ENCODE measurements at places on chromosomes 6 and 20.

DNA sequence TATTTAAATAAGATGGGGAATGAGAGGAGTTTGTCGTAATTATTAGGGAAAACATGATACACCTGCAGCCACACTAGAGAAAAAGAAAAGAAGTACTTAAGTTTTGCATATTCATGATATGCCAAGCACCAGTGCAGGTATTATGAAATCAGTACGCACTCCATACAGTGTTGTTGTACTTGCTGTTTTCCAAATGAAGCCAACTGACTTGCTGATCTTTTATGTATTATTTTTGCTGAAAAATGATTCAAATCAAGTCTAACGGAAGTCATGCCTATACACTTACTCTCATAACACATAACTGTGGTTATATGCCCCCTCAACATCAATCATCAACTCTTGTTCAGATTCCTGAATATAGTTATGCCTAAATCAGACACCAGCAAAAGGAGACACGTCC lies 584.9 kb upstream of the EYS start:
- no peak for DNase-seq

GRCh38 chr6:6870921-6871320 lies 236.8 kb upstream of the RREB1 start:
- DNase-seq: no peak

DNA sequence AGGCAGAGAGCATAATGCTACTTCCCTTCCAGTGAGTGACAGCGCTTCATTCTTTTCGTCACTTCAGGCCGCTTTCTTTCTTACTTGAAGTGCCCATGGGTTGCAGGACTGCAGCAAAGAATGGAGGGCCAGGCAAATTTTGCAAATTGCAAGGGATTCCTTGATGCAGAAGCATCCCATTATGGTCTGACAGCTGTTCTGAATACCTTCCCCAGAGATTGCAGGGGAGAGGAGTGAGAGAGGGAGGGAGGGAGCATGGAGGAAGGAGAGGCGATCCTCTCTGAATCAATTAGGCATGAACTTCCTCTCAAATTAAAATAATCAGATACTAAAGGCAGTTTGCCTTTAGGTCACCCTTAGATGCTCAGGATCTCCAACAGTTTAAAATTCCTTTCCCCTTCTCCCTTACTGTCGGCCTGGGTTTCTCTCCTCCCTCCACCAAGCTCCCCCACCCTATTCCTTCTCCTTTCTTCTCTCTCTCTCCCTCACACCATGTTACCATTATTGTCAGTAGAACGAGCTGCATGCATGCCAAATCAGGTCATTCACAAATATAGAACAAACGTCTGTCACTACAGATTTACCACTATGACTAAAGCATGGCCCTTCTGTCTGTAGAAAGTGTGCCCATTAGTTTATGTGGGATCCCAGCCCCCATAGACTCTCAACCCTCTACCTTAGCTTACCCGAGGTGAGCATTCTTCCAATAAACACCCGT lies 289.2 kb downstream of the CD83 start:
- no peak for DNase-seq

DNA sequence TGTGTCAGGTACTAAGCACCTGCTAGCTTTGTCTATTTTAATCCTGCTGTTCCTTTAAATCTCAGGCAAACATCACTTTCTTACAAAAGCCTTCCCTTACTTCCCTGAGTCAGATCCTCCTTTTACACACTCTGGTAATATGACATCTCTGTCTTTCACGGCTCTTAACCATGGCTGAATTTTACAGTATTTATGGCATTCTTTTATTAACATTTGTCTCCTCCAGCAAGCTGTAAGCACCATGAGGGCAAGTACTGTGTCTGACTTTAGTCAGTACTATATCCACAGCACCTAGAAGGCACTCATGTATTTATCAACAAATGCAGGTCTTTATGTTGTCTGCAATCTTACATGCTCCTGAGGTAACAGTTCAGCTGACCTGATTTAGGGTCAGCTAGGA lies 33.7 kb upstream of the HBS1L start:
- no peak for DNase-seq

DNA sequence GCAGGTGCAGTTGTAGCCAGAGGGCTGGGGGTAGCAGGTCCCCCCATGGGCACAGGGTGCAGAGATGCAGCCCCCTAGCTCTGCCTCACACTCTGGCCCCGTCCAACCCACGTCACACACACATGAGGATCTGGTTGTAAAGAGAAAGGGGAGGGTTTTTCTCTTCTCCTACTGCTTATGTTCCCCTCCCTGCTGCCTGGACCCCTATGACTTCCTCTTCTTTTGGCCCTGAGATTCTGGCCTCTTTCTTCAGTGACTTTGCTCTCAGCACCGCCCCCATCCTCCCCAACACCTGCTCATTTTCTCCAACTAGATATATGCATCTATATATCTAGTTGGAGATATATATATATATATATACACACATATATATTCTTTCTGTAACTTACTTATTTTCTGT lies 9.7 kb downstream of the NOTCH4 start:
- DNase-seq: no peak

GRCh38 chr6:65505736-65506135 lies 201.3 kb downstream of the EYS start:
- DNase-seq: no peak

GRCh38 chr20:2398449-2398848 lies 17.7 kb downstream of the TGM6 start:
- DNase-seq: no peak

DNA sequence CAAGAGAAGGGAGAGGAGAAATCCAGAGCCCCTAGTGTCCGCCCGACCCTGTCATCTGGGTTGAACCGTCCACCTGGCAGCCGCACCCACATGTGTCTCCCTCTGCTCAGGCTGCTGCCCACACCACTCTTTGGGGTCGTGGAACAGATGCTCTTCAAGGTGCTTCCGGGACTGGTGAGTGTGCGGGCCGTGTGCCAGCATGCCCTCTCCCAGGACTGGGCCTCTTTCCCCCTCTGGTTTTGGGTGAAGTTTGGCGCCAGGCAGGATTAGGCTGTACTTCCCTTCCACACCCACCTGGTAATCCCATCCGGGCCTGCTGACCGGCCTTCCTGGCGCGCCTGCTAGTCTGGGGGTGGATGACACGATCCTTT lies 7.9 kb downstream of the BPIFB3 start:
- no peak for DNase-seq

GRCh38 chr6:33312361-33313104 lies 1.3 kb downstream of the TAPBP start:
- peak; percentile 91 for DNase-seq

DNA sequence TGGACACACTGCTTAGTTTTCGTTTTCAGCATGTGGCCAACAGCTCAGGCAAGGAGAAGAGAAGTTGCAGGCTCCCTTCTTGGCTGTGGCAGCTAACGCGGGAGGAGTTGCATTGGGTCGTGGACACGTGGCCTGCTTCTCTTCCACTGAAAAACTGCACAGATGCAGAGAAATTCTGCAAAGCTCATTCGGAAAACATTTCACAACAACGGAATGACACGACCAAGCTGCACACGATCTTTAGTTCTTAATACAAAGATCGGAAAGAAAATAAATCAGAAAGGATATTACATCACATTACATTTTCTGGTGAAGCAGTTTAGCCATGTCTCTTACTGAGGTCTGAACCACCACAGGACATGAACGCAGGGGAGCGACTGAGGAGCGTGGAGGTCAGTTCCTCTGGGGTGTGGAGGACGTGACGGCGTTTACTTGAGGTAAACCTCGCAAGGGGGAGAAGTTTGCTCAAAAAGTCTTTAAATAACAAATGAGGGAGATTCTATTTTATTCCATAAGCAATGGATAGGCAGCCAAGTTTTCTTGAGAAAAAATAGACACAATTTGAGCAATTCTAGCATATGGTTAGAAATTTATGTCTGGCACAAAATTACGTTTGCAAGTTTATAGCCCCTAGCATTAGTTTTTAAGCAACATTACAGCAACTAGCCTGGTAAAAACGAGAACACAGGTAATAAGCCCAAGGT lies 178.3 kb downstream of the THBS2 start:
- no peak for DNase-seq

DNA sequence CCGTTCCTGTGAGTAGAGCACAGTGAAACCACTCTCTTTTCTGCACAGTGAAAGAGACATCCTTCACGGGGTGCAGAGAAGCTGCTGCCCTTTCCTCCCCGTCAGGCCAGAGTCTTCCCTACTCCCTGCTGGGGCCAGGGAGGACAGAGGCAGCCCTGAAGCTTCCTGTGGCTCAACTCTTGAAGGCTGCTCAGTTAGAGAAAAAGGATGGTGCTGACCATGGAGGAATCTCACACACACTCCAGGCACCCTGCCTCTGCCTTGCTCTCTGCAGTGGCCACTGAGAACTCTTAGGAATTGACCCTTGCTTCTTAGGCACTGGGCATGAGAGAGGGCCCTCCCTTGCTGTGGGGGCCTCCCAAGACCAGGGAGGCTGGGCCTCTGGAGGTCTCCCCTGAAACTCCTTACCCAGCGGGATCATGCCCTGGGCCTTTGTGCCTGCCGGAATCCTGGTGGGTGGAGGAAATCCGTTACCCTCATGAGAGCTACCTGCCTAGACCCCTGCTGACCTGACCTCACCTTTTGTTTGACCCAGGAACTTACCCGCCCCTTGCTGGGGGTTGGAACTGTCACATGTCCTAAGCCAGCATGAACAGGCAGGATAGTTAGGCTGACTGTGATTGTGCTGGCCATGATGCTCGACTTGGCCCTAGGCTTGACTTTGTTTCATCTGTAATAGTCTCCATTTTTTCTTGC lies 65.0 kb upstream of the CD93 start:
- no peak for DNase-seq

- no peak for DNase-seq
Observed at GRCh38 chr6:42426191-42426590, 25.5 kb downstream of the TRERF1 start.

DNA sequence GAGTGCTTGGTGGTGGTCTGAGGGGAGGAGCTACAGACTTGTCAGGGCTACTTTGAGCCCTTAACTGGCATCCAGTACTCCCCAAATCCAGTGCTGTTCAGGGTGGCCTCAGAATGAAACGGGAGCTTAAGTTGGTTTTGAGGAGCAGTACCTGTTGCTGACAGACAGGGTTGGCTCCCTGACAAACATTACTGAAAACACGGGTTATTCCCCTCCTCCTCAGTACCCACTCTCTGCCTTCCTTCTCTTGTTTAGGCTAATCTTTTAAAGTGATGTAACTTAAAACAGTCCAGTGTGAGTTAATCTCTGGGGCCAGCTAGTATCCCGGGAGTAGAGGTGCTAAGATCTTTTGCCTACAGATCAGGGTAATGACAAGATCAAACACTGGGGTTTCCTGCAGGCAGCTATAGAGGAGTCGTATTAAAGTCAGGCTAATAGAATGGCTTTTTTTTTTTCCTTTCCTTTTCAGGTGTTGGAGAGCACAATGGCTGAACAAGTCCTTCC lies 3.7 kb downstream of the TNFAIP3 start:
- DNase-seq: no peak

DNA sequence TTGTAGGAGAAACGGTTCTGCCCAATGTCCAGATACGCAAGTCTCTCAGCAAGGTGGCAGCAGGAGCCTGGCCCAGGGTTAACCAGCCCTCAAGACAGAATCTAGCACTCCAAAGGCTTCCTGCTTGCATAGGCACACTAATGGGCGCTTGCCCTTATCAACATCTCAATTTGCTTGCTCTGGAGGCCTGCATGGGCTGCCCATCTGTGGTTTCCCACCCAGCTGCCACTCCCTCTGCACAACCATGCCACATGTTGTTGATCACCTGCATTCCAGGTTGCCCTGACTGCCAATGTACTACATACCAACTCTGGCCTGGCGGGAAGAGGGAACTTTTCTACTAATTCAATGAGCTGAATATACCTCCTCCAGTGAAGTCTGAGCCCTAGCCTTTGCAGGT lies 74.6 kb downstream of the ATG5 start:
- no peak for DNase-seq

GRCh38 chr20:56376331-56376730 lies 15.7 kb downstream of the AURKA start:
- no peak for DNase-seq

GRCh38 chr6:121614115-121614514 lies 178.7 kb downstream of the GJA1 start:
- DNase-seq: no peak

GRCh38 chr6:129667034-129667433 lies 42.9 kb downstream of the ARHGAP18 start:
- no peak for DNase-seq

DNA sequence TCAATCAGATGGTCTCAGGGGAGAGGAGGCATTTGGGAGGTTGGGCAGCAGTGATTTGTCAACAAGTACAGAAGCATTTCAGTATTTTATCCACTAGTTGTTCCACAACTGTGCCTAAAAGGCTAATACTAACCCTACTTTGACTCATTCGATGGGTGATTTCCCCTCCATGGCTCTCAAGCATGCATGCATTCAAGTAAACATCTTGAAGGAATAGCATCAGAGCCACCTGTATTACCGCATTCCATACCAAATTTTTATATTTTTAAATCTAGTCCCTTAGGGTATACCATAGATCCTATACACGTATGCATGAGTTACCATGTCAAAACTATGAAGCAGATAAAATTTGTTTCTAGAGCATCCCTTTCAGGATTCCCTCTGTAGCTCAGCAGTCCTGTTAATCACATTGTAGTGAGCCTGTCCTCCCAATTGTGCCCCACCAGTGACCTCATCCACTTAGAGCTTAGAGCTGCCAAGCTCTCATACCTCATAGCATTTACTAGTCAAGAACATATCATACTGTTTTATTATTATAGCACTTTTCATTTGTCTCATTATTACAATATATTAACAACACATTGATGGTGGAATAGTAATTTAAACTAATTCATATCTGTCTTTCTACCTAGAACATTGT lies 213.8 kb downstream of the LAMA2 start:
- no peak for DNase-seq

DNA sequence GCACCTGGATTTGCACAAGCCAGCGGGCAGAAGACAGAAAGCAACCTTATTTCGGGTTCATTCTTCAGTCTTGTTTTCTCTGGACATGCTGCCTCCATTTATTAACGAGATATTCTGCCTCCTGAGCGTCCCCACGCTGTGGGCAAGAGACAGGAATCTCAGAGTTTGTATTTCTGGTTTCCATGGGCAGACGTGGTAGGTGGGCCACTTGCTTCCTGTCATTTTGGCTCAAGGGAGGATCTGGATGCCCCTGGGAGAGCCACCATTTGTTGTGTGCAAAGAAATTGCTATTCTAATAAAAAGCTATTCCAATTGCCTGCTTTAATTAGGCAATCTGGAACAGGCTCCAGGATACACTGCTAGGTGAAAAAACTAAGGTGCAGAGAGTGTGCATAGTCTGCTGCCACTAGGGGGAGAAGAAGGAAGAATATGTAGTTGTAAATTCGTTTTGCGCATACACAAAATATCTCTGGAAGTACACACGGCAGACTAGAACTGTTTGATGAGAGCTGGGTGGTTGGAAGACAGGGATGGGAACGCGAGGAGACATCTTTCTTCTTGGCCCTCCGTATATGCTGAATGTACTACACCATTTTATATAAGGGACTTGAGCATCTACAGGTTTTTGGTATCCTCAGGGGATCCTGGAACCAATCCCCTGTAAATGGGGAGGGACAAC lies 30.1 kb upstream of the SLC16A10 start:
- DNase-seq: peak; percentile 61

DNA sequence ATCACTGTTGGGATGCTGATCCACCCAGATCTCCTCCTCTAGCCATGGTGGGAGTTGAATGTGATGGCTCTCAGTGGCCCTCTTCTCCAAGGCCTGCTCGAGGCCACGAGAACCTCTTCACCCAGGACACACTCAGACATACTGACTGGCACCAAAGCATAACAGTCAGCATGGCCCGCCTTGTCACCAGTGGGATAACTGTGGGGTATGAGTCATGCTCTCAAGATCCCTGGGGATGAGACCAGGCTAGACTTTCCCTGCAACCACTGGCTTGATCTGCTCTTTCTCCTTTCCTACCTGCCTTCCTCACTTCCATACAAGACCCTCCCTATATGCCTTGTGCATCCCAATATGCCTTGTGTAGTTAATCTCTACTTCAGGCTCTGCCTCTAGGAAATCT lies 66.8 kb downstream of the RIN2 start:
- DNase-seq: no peak

All from K562 (cell line).